ENCODE measurements at places on chromosomes 7 and 10. TPM values are rescaled to one million over a fixed set of nuclear protein-coding genes. Genes with fewer than 3 reads are reported as not detected.

DNA sequence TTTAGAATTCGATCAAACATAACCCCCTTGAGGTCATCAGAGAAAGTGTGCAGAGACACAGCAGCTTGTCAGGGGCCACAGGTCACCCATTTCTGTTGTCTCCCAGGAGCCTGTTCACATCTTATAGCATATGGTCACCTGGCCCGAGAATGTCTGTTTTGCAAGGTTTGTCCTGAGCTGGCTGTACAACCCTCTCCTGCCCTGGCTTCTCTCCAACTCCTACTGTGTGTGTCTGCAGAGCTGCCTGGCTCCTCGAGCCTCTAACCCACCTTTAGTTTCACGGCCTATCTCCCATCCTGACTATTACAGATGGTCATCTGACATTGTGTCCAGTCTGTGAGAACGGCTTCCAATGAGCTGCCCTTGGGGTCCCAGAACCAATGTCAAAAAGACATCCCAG is 683.4 kb downstream of the SDK1 start:
- no peak for DNase-seq
- H3K27ac ChIP-seq = no peak overlapping the region
- H3K4me1 ChIP-seq = no peaks in the 10 kb centered on the region
- no peak overlapping the region for H3K4me3 ChIP-seq
- H3K27me3 ChIP-seq = no peaks in the 10 kb centered on the region
- no peaks in the 10 kb centered on the region for H3K36me3 ChIP-seq

- no peaks in the 10 kb centered on the region for H3K27me3 ChIP-seq
- no peak overlapping the region for H3K4me3 ChIP-seq
- no peak overlapping the region for H3K27ac ChIP-seq
- H3K4me1 ChIP-seq = peaks cover 8% of the 10 kb centered on the region
Measured at GRCh38 chr10:114306116-114306973, 67.3 kb downstream of the VWA2 start.

GRCh38 chr10:114795039-114795438 is 26.5 kb upstream of the FHIP2A start:
- no peak overlapping the region for H3K27ac ChIP-seq
- no peaks in the 10 kb centered on the region for H3K4me1 ChIP-seq
- no peaks in the 10 kb centered on the region for H3K27me3 ChIP-seq
- no peak for DNase-seq
- H3K36me3 ChIP-seq = no peaks in the 10 kb centered on the region

- no peak for DNase-seq
- H3K27ac ChIP-seq = no peak overlapping the region
- H3K4me1 ChIP-seq = no peaks in the 10 kb centered on the region
- H3K4me3 ChIP-seq = no peak overlapping the region
- no peaks in the 10 kb centered on the region for H3K27me3 ChIP-seq
Measured at GRCh38 chr7:158527915-158528502, 59.6 kb downstream of the PTPRN2 start.

DNA sequence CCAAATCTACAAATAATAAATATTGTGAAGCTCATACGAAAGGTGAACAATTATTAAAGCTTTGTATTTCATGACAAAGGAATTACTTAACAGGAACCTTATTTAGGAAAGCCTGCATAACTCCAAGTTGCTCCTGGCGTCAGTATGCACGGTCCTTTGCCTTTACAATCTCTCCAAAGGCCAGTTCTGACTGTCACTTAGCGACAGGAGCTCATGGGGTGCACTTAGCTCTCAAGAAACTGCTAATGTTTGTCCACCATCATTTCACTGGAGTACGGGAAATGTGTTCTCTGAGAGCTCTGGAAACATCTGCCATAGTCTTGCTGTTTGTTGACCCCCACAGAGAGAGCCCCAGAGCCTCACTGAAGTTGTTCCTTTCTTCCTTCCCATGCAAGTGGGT is 781.5 kb upstream of the POM121L12 start:
- no peaks in the 10 kb centered on the region for H3K36me3 ChIP-seq
- H3K4me1 ChIP-seq = no peaks in the 10 kb centered on the region
- no peak overlapping the region for H3K4me3 ChIP-seq
- DNase-seq = no peak
- no peaks in the 10 kb centered on the region for H3K27me3 ChIP-seq

DNA sequence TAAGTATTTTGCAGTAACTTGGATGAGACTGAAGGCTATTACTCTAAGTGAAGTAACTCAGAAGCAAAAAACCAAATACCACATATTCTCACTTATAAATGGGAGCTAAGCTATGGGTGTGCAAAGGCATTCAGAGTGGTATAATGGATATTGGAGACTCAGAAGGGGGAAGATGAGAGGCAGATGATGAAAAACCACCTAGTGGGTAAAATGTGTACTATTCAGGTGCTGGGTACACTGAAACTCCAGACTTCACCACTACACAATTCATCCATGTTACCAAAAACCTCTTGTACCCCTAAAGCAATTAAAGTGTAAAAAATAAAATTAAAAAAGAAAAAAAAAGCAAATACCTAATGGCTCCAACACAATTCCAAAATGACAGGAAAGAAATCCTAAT is 351.7 kb downstream of the NXPH1 start:
- no peaks in the 10 kb centered on the region for H3K27me3 ChIP-seq
- no peaks in the 10 kb centered on the region for H3K4me1 ChIP-seq
- no peaks in the 10 kb centered on the region for H3K36me3 ChIP-seq
- H3K27ac ChIP-seq = no peak overlapping the region

DNA sequence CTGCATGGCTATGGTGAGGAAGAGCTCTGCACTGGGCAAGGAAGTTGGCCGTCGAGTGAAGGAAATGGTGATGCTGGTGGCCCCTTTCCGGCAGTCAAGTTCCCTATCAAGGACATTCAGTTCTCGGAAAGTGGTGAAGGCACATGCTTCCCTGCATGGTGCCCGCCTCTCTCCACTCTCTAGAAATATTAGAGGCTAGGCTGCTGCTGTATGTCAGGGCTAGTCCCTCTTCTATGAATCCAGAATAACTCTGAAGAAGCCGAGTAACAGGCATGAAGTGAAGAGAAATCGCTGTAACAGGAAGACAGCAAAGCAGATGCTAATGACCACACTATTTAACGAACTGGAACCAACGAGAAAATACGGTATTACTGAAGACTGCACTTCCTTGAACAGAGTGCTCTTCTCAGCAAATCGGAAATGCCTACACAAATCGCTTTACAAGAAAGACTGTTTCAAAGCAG is 5.4 kb downstream of the IDI1 start:
- peaks cover 40% of the 10 kb centered on the region for H3K4me1 ChIP-seq
- H3K27ac ChIP-seq = peak overlapping the region; percentile 97
- peaks cover 55% of the 10 kb centered on the region for H3K36me3 ChIP-seq
- DNase-seq = peak; percentile 39

- peak overlapping the region; percentile 90 for H3K27ac ChIP-seq
- H3K36me3 ChIP-seq = peaks cover 10% of the 10 kb centered on the region
- H3K4me1 ChIP-seq = peaks cover 64% of the 10 kb centered on the region
Measured at GRCh38 chr10:11403116-11403515, 208.3 kb downstream of the USP6NL start.

- H3K27ac ChIP-seq = no peak overlapping the region
- no peak for DNase-seq
- H3K4me3 ChIP-seq = no peak overlapping the region
- H3K27me3 ChIP-seq = no peaks in the 10 kb centered on the region
- peaks cover 35% of the 10 kb centered on the region for H3K36me3 ChIP-seq
- H3K4me1 ChIP-seq = peaks cover 29% of the 10 kb centered on the region
Measured at GRCh38 chr7:128025380-128025779, 5.9 kb downstream of the LRRC4 start.

- H3K4me1 ChIP-seq = no peaks in the 10 kb centered on the region
- H3K27me3 ChIP-seq = no peaks in the 10 kb centered on the region
- DNase-seq = no peak
- no peak overlapping the region for H3K27ac ChIP-seq
- H3K4me3 ChIP-seq = no peak overlapping the region
Measured at GRCh38 chr10:81109200-81109752, 571.6 kb downstream of the SH2D4B start.

GRCh38 chr7:88311675-88312036 is 5.0 kb upstream of the STEAP4 start:
- peaks cover 3% of the 10 kb centered on the region for H3K4me1 ChIP-seq
- H3K27me3 ChIP-seq = peaks cover 22% of the 10 kb centered on the region
- no peak overlapping the region for H3K27ac ChIP-seq
- DNase-seq = no peak
- no peaks in the 10 kb centered on the region for H3K36me3 ChIP-seq
- no peak overlapping the region for H3K4me3 ChIP-seq

- H3K4me1 ChIP-seq = peaks cover 27% of the 10 kb centered on the region
- peaks cover 8% of the 10 kb centered on the region for H3K36me3 ChIP-seq
- no peak overlapping the region for H3K4me3 ChIP-seq
Measured at GRCh38 chr7:143492043-143492471, 14.4 kb downstream of the TAS2R41 start.

DNA sequence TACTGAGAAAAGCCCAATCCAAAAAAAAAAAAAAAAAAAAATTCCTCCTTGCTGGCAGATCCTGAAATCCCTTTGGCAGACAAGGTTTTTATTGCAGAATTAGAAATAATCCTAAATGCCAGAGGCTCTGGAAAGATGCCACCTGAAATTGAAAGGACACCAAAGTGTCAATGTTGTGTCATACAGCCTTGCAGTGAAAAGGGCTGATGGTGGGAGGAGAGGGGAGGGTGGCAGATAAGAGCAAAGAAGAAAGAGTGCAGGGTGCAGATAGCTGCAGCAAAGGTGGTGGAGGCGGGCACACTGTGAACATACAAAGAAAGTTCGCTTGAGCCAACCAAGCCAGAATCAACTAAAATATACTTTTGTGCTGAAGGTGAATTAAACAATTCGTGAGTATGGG is 8.2 kb upstream of the OPTN start:
- no peak overlapping the region for H3K27ac ChIP-seq
- no peak overlapping the region for H3K4me3 ChIP-seq
- no peak for DNase-seq
- H3K27me3 ChIP-seq = peaks cover 7% of the 10 kb centered on the region
- H3K4me1 ChIP-seq = peaks cover 8% of the 10 kb centered on the region

- H3K27me3 ChIP-seq = no peaks in the 10 kb centered on the region
- no peak overlapping the region for H3K4me3 ChIP-seq
- H3K27ac ChIP-seq = peak overlapping the region; percentile 34
- peaks cover 47% of the 10 kb centered on the region for H3K4me1 ChIP-seq
Measured at GRCh38 chr7:36207451-36208291, 54.6 kb downstream of the EEPD1 start.

GRCh38 chr7:47332213-47332612 is 249.7 kb downstream of the TNS3 start:
- no peaks in the 10 kb centered on the region for H3K4me1 ChIP-seq
- no peak overlapping the region for H3K27ac ChIP-seq
- H3K4me3 ChIP-seq = no peak overlapping the region
- H3K36me3 ChIP-seq = no peaks in the 10 kb centered on the region
- DNase-seq = no peak

DNA sequence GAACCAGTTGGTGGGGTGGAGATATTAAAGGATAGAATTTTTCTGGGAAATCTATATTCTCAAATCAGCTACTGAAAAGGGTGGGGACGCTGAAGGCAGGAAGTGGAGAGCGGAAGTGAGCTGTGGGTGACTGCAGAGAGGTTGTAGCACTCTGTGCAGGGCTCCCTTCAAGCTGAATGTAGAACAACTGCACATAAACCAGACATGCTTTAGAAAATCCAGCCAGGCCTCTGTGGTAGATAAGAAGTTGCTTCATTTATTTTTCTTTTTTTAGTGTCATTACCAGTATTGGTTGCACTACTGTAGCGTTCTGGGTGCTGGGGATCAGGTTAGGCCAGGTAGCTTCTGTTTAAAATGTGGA is 127.8 kb downstream of the CELF2 start:
- peak overlapping the region; percentile 70 for H3K4me3 ChIP-seq
- peak overlapping the region; percentile 96 for H3K27ac ChIP-seq
- H3K4me1 ChIP-seq = peaks cover 91% of the 10 kb centered on the region
- H3K27me3 ChIP-seq = no peaks in the 10 kb centered on the region
- DNase-seq = peak; percentile 74

DNA sequence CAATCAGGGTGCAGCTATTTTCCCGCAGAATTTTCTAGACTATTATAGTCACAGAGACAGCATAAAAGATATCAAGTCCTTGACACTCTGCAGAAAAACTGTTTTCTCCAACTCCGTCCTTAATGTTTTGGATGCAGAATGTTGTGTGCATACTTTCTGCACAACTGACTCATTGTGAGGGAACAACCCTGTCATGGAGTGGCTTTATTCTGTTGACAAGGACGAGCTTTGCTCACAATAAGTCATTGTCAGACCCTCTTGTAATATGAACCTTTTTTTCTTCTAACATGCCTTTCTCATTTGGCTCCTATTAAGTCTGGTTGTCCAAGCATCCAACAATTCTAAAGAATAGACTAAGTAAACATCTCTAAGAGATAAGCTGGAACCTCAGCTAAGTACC is 17.3 kb downstream of the ABCB4 start:
- no peak overlapping the region for H3K27ac ChIP-seq
- peaks cover 11% of the 10 kb centered on the region for H3K27me3 ChIP-seq
- no peak for DNase-seq
- no peaks in the 10 kb centered on the region for H3K4me1 ChIP-seq

GRCh38 chr7:157668221-157668883 is 331.5 kb downstream of the DNAJB6 start:
- no peaks in the 10 kb centered on the region for H3K36me3 ChIP-seq
- peaks cover 10% of the 10 kb centered on the region for H3K27me3 ChIP-seq
- no peak overlapping the region for H3K4me3 ChIP-seq
- peaks cover 23% of the 10 kb centered on the region for H3K4me1 ChIP-seq
- peak overlapping the region; percentile 14 for H3K27ac ChIP-seq

- peaks cover 4% of the 10 kb centered on the region for H3K27me3 ChIP-seq
- H3K4me3 ChIP-seq = no peak overlapping the region
- H3K36me3 ChIP-seq = no peaks in the 10 kb centered on the region
- no peaks in the 10 kb centered on the region for H3K4me1 ChIP-seq
- no peak overlapping the region for H3K27ac ChIP-seq
Measured at GRCh38 chr7:45714521-45714820, 140.3 kb downstream of the ADCY1 start.

- H3K4me1 ChIP-seq = peaks cover 8% of the 10 kb centered on the region
- peak; percentile 67 for DNase-seq
- no peaks in the 10 kb centered on the region for H3K27me3 ChIP-seq
- peaks cover 31% of the 10 kb centered on the region for H3K36me3 ChIP-seq
- H3K27ac ChIP-seq = no peak overlapping the region
- no peak overlapping the region for H3K4me3 ChIP-seq
Measured at GRCh38 chr7:44072364-44073231, 7.2 kb upstream of the PGAM2 start.

DNA sequence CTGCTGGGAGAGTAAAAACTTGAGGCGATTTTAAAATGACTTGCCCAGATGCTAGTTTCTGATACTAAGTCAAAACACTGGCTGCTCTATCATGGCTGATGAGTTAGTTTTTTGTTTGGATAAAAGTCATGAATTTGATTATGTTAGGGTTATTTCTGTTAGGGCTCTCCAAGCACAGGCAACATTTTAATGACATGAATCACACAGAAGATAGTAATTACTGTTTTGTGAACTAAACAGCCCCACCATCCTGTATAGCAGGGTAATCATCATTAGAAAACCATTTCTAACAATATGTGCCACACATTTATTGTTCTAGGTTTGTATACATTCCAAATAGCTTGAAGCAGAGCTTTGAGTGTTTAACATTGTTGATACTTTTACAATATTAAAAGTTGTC is 750.3 kb downstream of the ANKRD7 start:
- H3K4me1 ChIP-seq = no peaks in the 10 kb centered on the region
- H3K27me3 ChIP-seq = no peaks in the 10 kb centered on the region
- no peak for DNase-seq
- H3K4me3 ChIP-seq = no peak overlapping the region
- H3K36me3 ChIP-seq = no peaks in the 10 kb centered on the region
- no peak overlapping the region for H3K27ac ChIP-seq

GRCh38 chr10:11886851-11887250 is 63.7 kb downstream of the PROSER2 start:
- DNase-seq = no peak
- no peaks in the 10 kb centered on the region for H3K27me3 ChIP-seq

Gene LRCH4
- 71.7 TPM for total RNA-seq

Gene ODAD2
- not detected for total RNA-seq

Gene BICC1
- not detected for total RNA-seq

Gene FEZF1
- total RNA-seq = not detected

Gene REEP3
- total RNA-seq = 15.9 TPM

Gene CROT
- 7.0 TPM for total RNA-seq

Gene GJC3
- total RNA-seq = 0.73 TPM
